ENCODE measurements at places on chromosomes 4 and X.
A peak's percentile ranks its signal among the peaks of the same experiment; 100 is the strongest.

- DNase-seq, result no peak
Measured at GRCh38 chrX:38923451-38923969, 122.3 kb downstream of the MID1IP1 start.

DNA sequence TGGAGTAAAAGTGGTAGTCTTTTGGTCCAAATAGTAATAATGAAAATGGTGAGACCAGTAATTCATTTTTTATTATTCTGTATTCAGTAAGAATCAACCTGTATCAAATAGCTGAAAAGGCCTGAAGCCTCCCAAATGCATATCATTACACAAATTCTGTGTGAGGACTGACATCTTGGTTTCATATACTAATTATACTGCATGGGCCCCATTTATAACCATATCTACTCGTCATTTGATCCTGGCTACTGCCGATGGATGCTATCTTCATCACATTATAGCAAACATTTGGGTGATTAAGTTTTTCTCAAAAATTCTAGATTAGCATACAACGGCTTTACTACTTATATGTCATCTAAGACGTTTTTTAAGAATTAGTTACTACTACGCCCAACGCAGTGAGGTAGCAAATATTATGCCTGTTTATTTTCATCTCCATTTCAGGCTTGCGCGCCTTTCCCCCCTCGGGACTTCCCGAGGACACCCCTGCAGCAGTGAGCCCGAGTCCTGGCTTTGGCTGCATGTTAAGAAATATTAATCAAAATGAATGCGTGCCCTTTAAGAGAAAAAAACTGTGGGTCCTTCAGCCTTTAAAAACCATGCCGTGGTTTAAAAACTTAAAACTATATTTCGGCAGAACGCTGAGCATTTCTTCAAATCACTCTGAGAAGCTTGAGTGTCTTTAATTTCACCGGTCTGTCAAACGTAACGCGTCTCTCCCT lies 814 bp upstream of the MMAA start:
- DNase-seq, result no peak

GRCh38 chr4:53734584-53735353 lies 143.5 kb upstream of the LNX1 start:
- DNase-seq, result no peak

DNA sequence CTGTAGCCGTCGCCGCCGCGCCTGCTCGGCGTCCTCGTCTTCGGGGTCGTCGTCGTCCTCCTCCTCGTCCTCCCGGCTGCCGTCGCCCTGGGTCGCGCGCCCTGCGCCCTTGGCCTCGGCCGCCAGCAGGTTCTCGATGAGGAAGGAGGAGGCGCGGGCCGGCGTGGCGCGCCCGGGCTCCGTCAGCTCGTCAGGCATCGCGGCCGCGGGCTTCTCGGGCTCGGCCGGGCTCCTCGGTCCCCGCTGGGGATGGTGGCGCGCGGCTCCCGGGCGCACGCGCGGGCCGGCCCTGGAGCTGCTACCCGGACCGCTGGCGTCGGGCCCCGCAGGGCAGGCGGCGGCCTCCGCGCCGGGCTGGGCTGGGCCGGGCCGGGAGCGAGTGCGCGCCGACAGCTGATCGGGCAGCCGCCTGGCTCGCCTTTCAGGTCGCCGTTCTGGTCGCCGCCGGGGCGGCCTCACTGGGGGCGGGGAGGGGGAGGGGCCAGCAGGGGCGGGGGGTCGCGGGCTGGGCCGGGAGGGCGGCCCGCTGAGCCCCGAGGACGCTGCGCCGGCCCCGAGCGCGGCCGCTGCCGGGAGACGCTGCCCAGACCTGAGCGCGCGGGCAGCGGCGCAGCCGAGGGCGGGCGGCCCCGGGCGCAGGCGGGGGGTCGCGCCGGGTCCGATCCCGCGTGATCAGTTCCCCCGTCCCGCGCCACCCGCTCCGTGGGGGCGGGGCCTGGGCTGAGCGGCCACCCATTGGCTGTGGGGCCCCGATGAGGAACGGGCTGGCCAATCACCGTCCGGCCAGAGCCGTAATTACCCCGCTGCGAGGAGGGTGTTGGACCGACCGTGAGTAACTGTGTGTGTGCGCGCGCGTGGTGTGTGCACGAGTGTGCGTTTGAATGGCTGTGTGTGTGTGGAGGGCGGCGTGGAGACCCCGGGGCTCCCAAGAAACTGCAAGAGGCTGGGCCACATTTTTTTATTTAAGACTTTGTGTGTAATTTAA lies at the start of gene HMX1:
Gene HMX1 (minus strand): TSS at position 423 of the 985 bp plus-strand sequence. CDS start 225 bp downstream, at position 198.
- peak; percentile 64 for DNase-seq

- no peak for DNase-seq
Measured at GRCh38 chrX:52923781-52924241, 26.7 kb downstream of the FAM156B start.

DNA sequence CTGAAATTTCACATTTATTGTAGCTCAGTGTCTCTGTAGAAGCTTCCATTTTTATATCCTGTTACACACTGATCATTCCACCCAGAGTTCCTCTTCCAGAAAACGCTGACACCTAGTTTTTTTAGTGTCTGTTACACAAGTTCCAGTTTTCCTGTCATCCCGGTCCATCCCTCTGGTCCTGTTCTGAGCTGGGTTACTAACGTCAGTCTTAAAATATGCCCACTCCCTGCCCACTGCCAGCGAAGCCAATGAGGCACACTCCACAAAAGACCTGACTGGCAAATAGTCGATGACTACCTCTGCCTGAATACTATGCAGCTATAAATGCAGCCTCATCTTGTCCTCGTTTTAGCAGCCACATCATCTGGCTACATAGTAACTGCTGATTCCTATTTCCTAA lies 30.9 kb upstream of the DDX3X start:
- no peak for DNase-seq

DNA sequence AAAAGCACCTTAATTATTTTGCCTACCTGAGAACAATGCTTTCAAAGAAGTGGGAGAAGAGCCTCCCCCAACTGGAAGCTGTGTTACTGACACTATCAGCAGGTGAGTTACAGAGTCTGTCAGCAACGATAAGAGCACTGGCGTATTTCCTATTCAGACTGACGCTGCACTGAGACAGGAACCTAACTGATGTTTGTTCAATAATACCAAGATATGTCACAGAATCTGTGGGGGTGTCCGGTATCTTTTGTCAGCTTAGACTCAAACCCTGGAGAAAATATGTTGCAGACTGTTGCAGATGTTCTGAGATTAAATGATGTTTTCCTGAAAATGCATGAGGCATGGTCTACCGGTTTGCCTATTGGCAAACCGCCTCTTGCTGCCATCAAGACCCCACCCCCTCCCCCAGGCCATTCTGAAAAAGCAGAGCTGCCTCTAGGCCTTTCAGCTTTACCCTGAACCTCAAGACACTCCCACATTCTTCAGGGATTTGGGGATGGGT lies 115.2 kb upstream of the KIT start:
- no peak for DNase-seq

DNA sequence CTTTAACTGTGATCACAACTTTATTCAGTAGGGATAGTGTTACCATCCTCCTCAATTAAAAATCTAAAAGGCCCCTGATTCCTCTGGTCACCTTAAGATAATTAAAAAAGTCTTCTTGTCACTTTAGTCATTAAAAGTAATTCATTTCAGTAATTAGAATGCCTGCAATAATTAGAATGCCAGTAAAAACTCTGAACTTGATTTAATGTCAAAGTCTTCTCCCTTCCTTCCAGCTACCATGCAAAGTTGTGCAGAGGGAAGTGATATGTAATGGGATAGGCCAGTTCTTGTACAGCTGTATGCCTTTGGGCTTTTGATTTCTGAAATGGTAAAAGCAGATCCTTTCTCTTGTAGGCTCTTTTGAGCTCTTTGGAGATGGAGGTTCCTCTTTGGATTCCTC lies 417.2 kb downstream of the ADAM29 start:
- DNase-seq, result no peak

DNA sequence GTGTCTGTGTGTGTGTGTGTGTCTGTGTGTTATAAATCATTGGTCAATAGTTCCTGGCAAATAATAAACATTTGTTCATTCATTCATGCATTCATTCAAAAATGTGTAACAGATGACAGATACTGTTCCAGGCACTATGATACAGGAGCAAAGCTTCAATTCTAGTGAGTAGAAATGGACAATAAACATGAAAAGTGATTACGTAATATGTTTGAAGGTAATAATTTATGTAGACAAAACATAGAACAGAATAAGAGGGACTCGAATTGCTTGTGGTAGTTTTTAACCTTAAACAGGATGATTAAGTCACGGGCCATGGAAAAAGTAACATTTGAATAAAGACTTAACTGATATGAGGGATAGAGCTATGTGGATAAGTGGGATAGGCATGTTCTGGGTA lies 90.1 kb upstream of the MAGEC2 start:
- no peak for DNase-seq

DNA sequence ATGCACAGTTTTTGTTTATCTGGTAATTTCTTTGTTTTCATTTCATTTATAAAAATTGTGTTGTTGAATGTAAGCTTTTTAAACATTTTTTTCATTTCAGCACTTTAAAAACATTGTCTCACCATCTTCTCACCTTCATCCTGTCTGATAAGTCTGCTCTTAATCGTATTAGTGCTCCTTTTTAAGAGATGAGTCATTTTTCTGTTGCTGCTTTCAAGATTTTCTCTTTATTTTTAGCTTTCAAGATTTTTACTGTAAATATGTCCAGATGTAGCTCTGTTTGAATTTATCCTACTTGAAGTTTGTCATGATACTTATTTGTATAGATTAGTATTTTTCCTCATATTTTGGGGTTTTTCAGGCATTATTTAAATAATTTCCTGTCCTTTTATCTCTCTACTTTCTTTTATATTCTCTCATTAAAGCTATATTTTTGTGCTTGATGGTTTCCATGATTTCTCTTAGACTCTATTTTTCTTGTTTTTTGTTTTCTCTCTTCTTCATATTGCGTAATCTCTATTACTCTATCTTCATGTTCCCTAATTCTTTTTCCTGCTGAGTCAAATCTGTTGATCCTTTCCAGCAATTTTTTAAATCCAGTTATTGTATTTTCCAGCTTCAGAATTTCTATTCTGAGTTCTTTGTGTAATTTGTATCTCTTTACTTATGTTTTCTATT lies 1400.4 kb upstream of the PCDH7 start:
- no peak for DNase-seq

DNA sequence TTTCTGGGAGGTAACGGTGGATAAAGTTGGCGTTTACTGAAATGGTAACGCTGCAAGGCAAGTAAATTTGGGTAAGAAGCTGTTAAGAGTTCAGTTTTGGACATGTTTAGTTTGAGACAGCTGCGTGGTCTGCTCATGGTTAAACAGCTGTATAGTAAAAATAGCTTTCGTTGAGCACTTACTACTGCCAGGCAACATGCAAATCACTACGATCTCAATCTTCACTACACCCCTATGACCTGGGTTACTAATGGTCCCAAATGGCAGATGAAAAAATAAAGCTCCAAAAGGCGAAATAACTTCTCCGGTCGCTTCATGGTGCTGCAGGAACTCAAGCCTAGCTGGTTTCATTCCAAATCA lies 22.2 kb downstream of the FABP2 start:
- no peak for DNase-seq

DNA sequence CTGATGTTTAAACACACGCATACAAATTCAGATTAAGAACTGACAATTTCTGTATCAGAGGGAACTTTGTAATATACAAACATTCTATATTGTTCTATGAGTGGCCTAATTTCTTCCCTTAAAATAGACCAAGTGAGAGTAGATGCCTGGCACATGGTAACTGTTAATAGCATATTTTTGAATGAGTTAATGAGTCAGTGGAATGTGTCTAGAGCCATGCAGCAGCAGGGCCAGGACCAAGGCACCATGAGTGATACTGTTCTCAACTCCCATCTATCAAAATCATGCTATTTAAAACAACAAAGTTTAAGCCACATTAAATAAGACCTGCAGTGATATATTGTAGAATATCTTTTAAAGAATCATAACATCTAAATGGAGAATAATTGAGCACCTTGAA lies 98.3 kb downstream of the ARHGAP24 start:
- DNase-seq, result no peak

DNA sequence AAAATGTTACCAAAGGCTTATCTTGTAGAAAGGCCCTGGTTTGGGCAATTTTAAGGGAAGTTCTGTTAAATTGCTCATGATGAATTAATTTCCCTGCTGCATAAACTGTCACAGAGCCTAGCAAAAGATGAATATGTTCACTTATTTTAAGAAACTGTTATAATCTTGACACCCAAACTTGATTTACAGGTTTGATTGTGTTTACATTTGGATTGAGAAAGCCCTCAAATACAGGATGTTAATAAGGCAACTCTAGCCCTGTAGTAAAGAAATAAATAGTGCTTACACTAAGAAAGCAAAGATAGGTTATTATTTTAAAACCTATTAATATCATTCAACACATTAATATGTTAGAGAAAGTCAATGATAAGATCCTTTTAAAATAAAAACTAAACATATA lies 18.3 kb downstream of the GYG2 start:
- DNase-seq, result no peak

DNA sequence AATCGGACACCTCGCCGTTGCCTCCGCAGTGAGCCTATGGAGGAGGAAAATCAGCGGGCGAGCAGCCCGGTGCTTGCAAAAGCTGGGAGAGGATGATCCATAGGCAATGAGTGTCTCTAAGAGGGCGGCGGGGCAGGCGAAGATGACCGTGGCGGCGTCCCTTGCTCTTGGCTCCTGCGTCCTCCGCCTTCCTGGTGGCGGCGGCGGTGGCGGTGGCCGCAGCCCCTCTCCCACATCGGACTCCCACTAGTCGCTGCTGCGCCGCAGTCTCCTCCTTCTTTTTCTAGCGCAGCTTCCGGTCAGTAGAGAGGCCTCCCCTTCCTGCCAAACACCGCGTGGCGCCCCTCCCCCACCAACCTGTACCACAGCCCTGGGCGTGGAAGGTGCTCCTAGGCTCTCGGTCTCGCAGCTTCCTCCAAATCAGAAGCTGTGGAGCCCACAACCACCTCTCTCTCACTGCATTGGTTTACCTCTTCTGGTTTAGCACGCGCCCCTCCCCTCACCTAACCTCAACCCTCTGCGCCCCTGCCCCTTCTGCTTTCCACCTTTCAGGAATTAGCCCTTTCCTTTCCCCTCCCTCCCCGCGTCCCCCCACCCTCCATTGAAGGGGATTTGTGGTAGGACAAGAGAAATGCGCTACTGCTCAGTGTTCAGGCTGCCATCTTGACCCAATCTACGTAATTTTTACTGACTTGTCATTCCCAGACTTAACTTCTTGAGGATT lies at the start of gene SPIN3:
Gene SPIN3 (minus strand): TSS at position 271 of the 724 bp plus-strand sequence. CDS start 594 bp downstream, outside the sequence.
- peak; percentile 70 for DNase-seq

DNA sequence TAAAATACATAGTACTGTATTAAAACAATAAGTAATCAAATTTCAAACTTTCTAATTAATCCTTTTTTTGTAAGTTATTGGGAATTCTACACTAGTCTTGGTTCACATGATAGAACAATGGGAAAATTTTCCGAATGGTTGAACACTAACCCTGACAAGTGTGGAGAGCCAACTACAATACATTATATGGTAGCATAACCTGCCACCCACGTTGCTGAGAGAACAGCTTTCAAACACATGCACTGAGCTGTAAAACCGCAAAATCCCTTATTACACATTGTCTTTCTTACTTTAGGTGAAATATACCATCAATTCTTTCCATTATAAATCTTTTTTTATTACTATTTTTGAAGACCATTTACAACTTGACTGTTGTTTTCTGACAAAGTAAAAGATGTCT lies 54.7 kb downstream of the ANAPC10 start:
- DNase-seq, result no peak

- DNase-seq, result no peak
Measured at GRCh38 chr4:162366146-162366545, 202.3 kb upstream of the FSTL5 start.
